ENCODE measurements at places on chromosomes 16 and 17.
A peak's percentile ranks its signal among the peaks of the same experiment; 100 is the strongest.

DNA sequence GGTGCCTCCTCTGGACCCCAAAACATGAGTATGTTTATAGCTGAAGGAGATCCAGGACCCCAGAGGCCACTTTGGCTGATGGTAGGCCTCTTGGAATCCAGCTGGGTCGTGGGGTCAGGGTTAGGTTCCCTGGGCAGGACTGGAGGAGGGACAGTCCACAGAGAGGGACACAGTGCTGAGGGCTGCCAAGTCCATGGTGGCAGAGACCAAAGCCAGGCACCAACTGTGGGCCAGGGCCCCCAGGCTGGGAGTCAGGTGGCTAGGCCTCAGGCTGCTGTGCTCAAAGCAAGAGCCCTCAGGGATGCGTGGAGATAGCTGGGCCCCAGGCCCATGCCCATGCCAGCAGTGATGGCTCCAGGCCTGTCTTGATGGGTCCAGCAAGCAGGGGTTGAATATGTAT, 44.1 kb downstream of the RAB11FIP4 start:
- no peak for DNase-seq

DNA sequence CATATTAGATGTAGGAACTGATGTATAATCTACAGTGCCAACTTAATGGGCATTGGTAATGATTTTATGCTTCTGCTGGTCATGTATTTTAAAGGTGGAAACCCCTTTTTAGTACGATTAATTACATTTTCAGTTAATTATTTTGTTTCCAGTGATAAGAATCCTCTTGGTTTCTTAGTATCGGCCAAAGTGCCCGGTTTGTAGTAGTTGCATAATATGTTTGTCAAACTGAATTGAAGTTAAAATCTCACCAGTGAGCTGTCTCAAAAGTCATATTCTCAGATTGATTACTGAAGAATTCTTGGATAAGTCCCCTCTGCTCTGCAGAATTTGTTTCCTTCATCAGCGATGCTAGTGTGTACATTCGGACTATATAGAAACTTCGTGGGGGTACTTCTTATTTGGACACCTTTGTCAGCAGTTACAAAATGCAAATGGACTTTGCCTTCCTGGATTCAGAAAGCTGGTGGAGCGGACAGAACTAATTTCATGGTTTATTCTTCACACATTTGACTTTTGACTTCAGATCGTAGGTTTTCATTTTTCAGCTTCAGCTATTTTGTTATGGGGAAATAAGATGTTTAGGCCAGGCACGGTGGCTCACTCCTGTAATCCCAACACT, 28.2 kb downstream of the SLC47A1 start:
- no peak for DNase-seq

DNA sequence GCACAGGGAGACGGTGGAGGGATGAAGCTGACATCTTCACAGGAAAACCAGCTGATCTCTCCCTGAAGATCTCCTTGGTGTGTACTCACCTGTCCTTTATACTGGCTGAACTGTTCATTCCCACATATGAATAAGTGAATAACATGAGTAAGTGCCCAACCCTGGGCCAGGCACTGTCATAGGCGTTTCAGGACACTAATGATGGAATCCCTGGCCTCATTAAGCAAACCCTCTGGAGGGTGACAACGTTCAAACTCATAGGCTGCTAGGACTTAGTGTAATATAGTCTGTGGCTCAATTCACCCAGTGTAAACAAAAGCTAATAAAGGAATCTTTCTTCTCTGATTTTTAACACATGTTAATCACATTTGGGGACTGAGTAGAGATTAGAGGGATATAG, 24.5 kb downstream of the GAS7 start:
- DNase-seq, result no peak

DNA sequence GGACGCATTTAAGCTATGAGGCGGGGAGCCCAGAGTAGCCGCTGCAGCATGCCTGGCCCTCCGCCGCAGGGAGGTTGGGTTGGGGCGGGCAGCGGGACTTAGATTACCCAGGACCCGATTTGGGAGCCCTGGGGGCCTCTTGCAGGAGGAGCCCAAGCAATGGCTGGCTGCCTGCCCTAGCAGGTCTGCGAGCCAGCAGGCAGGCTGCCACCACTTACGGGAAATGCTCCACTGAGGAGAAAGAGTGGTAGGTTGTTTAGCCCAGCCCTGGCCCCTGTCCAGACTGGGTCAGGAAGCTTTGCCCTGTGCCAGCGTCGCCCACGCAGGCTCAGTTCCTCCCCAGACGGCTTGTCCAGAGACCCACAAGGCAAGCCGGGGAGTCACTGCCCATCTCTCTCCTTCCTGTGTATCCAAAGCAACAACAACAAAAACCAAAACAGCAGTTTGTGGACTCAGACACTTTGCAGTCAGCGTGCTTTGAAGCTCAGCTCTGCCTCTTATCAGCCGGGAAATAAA, 10.3 kb upstream of the TVP23A start:
- no peak for DNase-seq

DNA sequence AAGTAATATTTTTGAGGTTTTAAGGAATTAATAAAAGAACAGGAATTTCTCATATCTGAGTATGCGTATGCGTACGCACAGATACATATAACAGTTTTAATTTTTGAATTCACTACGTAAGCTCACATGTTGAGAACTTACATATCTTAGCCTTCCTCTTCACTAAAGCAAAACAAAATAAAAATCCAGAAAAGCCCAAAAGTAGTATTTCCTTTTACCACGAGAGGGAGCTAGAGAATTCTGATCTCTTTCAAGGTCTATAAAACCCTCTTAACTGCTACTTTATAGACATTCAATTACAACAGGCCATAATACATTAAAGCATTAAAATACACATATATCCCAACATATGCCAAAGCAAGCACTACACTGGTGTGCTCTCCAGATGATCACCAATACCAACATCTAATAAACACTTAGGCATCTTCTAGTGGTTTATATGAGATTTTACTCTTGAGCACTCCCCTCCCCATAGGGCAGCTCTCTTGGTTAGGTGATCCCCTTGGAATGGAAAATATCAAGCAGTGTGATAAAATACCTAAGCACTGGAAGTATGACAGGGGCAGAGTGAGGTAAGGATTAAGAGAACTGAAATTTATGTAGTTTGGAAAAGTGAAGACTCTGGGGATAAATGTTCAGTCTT, 94.0 kb downstream of the SKAP1 start:
- peak; percentile 77 for DNase-seq

- no peak for DNase-seq
These were observed 5.5 kb downstream of the TVP23A start for GRCh38 chr16:10813099-10813455.

DNA sequence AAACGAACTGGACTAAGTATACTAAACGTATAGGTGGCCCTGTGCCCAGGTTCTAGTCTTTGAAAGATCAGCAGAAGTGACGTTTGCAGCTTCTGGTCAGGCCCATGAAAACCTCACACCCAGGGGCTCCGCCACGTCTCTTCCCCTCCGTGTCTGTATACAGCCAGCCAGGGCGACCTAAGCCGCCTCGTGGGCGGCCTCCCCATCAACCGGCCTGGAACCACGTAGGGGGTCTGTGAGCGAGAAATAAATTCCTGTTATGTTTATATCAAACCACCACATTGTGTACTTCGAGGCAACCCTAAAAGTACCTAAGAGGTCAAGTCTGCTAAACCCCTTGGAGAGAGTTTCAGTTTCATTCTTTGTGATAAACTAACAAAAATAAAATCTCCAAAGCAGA, 6.8 kb downstream of the TK1 start:
- no peak for DNase-seq

DNA sequence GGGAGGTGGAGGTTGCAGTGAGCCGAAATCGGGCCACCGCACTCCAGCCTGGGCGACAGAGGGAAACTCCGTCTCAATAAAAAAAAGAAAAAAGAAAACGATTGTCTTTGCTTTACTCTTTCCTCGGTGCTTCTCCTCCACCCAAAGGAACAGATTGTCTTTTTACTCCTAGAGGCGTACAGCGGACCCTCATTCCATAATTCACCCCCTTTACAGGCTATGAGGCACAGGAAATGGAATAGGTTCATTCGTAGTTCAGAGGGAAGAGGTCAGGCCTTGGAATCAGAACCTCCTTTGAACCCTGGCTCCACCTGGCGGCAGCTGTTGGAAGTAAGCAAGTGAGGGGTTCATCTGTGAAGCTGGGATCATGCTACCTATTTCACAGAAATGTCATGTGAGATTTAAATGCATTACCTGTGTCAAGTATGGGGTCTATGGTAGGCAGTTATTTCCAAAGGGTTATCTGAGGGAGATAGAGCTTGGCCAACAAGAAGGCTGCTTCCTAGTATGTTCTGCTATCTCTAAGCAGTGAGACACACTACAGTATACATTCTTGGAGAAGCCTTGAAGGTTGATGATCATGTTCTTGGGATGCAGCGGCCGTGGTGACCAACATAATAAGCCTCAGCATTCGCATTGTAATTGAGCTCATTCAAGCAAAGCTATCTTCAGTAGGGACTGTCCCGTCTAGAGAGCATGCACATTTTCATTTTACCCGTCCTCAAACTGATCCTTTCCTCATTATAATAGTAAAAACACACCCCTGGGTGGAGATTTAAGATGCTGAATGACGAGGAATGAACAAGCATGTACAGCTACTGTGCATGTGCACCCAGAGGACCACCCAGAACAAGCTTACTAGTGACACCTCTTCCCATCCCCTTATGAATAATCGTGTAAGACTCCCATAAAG, 18.7 kb upstream of the ZNF689 start:
- peak; percentile 85 for DNase-seq

GRCh38 chr16:88553739-88554138, 16.5 kb upstream of the ZC3H18 start:
- no peak for DNase-seq

DNA sequence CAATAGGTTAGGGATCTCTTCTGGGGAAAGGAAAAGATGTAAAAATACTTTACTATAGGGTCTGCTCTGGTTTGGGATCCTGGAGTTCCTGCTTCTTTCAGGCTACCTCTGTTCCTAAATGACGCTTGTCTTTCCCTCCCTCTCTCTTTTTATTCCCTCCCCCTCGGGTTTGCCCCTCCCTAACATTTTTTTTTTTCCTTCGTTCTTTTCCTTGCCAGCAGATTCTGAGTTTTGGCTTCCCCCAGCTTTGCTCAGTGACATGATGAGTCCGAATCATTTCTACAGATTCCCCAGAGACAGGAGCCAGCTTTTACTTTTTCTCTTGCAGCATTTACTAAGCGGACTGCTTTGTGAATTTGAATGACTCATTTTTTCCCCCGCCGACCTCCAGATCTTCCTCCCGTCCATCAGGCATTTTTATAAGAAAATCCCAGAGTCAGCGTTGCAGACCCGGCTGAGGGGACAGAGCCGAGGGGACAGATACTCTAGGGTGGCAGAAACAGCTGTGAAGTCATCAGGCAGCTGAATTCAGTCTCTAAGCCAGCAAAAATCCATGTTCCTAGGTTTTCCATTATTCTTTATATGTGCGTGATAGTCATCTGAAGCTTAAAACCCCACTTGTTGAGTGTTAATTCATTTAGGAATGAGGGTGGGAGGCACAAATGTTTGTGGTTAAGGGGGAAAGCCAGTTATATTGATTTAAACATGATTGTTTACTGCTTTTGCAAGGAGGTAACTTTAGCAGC, at the start of gene TMEM100:
Gene TMEM100 (minus strand): TSS at position 123 of the 746 bp plus-strand sequence. CDS start 1,794 bp downstream, outside the sequence.
- no peak for DNase-seq

DNA sequence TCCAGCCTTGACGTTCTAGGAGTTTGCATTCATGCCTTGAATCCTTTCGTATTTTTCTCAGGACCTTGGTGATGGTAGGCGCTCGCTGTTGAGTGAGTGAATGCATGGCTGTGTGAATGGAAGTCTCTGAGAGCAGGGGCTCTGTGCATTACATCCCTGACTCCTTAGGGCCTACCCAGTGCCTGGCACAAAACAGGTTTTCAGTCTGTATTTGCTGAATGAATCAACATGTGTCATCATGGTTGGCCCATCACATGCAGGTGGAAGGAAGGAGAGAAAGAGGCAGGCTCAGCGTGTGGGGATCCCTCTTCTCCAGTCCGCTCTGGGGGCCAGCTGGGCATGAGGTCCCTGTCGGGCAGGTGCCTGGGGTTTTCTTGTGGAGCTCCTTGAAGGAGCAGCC, 8.7 kb downstream of the RAP1GAP2 start:
- DNase-seq, result no peak

GRCh38 chr16:65576631-65577030, 454.8 kb upstream of the CDH11 start:
- no peak for DNase-seq

DNA sequence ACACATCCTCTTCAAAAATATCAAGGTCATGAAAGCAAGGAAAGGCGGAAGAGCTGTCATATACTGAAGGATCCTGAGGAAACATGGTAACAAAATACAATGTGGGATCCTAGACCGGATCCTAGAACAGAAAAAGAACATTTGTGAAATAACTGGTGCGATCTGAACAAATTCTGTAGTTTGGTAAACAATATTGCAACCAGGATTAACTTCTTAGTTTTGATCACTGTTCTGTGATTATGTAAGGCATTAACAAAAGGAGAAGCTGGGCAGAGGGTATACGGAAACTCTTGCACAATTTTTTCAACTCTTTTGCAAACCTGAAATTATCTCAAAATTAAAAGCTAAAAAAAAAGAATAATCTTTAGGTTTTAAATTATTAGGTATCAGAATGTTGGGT, 109.7 kb downstream of the TRIM37 start:
- DNase-seq, result no peak

- peak; percentile 79 for DNase-seq
These were observed 5.4 kb downstream of the BANP start for GRCh38 chr16:87956365-87957231.

DNA sequence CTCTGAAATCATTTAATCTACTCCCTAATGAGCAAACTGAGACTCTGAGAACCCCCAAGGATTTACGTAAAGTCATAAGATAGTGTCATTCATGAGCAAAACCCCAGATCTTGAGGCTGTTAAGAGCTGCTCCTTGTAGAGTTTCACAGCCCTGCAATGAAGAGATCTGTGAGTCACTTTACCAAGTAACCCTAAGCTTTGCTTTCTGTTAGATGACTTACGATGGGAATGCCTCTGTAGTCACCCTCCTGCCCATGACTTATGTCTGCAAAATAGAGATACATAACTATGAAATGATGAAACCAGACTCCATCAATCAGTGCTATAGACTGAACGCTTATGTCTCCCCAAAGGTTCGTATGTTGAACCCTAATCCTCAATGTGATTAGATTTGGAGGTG, 117.7 kb downstream of the HS3ST3A1 start:
- no peak for DNase-seq

DNA sequence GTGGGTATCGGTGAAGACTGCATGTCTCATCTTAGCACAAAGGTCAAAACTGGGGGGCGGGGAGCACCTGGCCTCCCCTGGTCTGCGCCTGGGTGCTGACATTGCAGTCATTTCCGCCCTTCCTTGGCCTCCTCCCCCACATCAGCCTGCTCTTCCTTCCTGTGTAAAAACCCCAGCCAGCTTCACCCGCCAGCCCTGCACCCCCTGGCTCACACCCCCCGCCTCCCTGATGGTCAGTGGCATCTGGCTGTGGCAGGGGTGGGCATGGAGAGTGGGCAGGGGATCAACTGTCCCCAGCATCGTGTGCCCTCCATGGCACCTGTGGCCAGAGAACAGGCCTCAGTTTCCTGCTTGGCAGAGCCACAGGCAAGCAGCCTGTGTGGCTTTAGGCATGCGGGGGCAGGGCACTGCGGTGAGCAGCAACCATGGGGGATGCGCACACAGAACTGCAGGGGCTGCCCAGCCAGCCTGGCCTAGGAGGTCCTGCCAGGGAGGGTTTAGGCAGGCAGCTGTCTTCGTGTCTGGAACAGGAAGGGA, 26.5 kb upstream of the LASP1NB start:
- peak; percentile 86 for DNase-seq

GRCh38 chr17:34311291-34311690, 7.9 kb upstream of the CCL8 start:
- no peak for DNase-seq

GRCh38 chr17:66469088-66469442, 166.7 kb downstream of the PRKCA start:
- DNase-seq, result no peak
